ENCODE measurements at places on chromosomes 1 and 21. TPM values are rescaled to one million over a fixed set of nuclear protein-coding genes. Genes with fewer than 3 reads are reported as not detected.

PAQR7 gene
- 2.9 TPM for total RNA-seq

GRCh38 chr1:184417916-184418315, 31.1 kb downstream of the C1orf21 start:
- no peak overlapping the region for H3K27ac ChIP-seq
- H3K36me3 ChIP-seq = no peaks in the 10 kb centered on the region
- H3K27me3 ChIP-seq = no peaks in the 10 kb centered on the region
- no peak overlapping the region for H3K4me3 ChIP-seq

- no peaks in the 10 kb centered on the region for H3K36me3 ChIP-seq
- H3K27me3 ChIP-seq = no peaks in the 10 kb centered on the region
- DNase-seq = no peak
- no peak overlapping the region for H3K4me3 ChIP-seq
- H3K4me1 ChIP-seq = no peaks in the 10 kb centered on the region
These were observed 210.2 kb upstream of the DMRTA2 start for GRCh38 chr1:50633465-50633864.

DNA sequence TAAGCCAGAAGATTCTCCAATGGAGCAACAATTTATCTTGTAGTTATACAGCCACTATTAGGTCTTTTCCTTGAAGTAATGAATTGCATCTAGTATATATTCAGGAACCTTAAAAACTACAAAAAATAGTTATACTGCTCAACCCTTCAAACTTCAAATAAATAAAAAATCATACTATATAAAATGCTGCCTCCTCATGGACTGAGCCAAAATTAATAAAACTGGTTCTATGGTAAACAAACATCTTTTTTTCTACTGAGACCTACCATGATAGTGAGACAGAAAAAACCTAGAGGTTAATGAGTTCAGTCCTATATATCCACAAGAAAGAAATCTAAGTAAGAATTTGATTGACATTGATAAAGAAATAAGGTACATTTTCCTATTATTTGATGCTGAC, 67.7 kb downstream of the GPATCH2 start:
- no peak for DNase-seq
- no peaks in the 10 kb centered on the region for H3K27me3 ChIP-seq

- no peaks in the 10 kb centered on the region for H3K27me3 ChIP-seq
- H3K4me1 ChIP-seq = no peaks in the 10 kb centered on the region
- peak overlapping the region; percentile 69 for H3K27ac ChIP-seq
- no peak for DNase-seq
- H3K36me3 ChIP-seq = no peaks in the 10 kb centered on the region
These were observed 181.2 kb upstream of the SGIP1 start for GRCh38 chr1:66352792-66353191.

DNA sequence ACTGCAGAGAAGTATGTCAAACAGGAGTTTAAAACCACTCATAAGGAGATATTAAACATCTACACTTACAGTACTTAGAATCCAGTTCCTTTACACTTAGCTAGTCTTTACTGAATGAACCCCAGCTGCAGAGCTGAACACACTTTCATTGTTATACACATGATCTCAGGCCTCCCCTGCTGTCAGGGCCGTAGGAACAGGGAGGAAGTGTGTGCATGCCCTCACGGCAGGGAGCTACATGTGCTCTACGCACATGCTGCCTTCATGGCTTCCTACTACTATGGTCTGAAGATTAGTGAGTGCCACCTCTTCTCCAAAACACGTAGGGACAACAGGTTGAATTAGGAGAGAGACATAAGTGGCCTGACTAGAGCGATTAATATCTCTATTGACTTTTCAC, 191.5 kb downstream of the SIPA1L2 start:
- DNase-seq = no peak
- H3K27ac ChIP-seq = no peak overlapping the region
- no peaks in the 10 kb centered on the region for H3K27me3 ChIP-seq
- peaks cover 52% of the 10 kb centered on the region for H3K36me3 ChIP-seq
- H3K4me1 ChIP-seq = no peaks in the 10 kb centered on the region
- H3K4me3 ChIP-seq = no peak overlapping the region

DNA sequence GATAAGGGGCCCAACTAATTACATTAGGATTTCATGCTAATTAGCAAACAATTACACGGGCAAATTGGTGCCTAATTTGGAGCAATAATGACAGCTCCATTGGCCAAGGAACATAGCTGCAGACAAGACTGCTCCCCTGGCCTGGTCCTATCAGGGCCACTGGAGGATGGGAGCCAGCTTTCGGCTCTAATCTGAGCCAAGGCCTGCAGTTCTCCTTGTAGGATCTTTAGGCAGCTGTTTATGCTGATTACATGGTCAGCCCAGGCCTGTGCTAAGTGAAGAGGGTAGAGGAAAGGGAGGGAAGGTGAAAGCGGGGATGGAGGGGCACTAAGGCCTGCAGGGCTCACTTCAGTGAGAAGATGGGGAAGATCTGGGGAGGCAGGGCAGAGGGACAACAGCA, 12.4 kb upstream of the ADGRB2 start:
- no peaks in the 10 kb centered on the region for H3K36me3 ChIP-seq
- no peak for DNase-seq
- no peak overlapping the region for H3K27ac ChIP-seq
- peaks cover 21% of the 10 kb centered on the region for H3K4me1 ChIP-seq

GJA4 gene
- 50.9 TPM for total RNA-seq

- H3K27me3 ChIP-seq = no peaks in the 10 kb centered on the region
- H3K4me3 ChIP-seq = no peak overlapping the region
- no peaks in the 10 kb centered on the region for H3K36me3 ChIP-seq
- no peaks in the 10 kb centered on the region for H3K4me1 ChIP-seq
- no peak for DNase-seq
These were observed 46.0 kb upstream of the JUN start for GRCh38 chr1:58829866-58830265.

CCDC27 gene
- not detected for total RNA-seq

DNA sequence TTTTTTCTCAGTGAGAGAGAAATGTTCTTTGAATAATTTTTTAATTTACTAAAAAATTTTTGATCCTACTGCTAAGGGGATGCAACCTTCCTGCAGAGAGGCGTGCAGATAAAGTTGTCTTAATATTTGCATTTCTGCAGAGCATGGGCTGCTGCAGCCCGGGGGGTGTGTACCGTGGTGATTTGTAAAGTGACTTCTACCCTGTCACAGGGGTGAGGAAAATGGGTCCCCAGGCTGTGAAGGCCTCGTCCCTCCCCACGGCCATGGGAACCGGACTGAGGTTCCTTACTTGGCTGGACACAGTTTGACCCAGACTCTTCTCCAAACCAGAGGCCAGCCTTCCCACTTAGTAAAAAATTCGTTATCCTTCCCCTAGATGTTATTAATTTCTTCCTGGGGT, 9.5 kb upstream of the C1orf174 start:
- H3K4me3 ChIP-seq = no peak overlapping the region
- peaks cover 2% of the 10 kb centered on the region for H3K27me3 ChIP-seq
- H3K36me3 ChIP-seq = no peaks in the 10 kb centered on the region
- DNase-seq = no peak
- no peaks in the 10 kb centered on the region for H3K4me1 ChIP-seq
- H3K27ac ChIP-seq = no peak overlapping the region
